Peyer's patch (tissue), 4 donors: ENCODE measurements at places on chromosomes 4 and X. TPM values are rescaled to one million over a fixed set of nuclear protein-coding genes. Genes with fewer than 3 reads are reported as not detected.
A peak's percentile ranks its signal among the peaks of the same experiment; 100 is the strongest.

GRCh38 chrX:15214588-15214987, 55.3 kb downstream of the ASB9 start:
- no peaks in the 10 kb centered on the region for H3K36me3 ChIP-seq
- no peak overlapping the region for H3K4me3 ChIP-seq
- H3K27me3 ChIP-seq, result no peaks in the 10 kb centered on the region
- DNase-seq, result no peak
- no peaks in the 10 kb centered on the region for H3K4me1 ChIP-seq
- H3K27ac ChIP-seq, result no peak overlapping the region

DNA sequence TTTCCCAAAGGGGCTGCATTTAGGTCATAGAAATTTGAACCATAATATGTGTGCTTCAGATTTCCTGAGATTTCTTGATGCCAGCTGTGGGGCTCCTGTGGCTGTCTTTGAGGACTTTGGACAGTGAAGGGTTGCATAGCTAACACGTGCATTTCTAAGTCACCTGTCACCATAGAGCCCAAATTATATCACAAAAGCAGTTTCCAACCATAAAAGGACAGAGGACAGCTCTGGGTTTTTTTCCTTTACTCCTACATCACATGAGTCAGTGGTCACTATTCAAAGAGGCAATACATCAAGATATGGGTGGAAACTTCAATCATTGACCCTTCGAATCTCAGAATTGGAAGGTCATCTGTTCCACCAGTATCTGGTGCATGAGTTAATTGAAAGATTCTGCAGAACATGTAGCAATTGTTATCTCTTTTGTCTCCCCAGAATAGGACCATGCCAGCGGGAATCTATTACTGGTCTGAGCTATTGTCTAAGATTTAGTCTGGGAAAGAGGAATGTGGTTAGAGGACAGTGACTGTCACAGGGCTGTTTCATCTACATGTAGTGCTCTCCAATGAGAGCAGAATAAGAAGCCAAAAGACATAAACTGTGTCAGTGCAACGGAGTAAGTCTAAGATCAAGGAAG, 133.5 kb downstream of the AASDH start:
- no peaks in the 10 kb centered on the region for H3K27me3 ChIP-seq
- H3K36me3 ChIP-seq, result no peaks in the 10 kb centered on the region
- no peak for DNase-seq
- H3K27ac ChIP-seq, result no peak overlapping the region

DNA sequence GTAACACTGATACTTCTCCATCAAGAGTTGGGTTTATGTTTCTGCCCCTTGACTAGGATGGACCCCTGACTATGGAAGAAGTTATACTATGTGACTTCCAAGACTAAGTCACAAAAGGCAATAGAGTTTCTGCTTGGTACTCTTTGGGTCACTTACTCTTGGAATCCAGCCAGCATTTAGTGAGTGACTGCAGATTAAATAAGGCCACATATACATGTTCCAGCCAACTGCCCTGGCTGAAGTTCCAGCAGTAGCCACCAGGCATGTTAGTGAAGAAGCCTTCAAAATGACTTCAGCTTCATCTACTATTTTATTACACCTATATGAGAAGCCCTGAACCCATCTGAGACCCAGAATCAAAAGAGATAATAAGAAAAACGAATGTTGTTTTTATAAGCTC, 524.0 kb downstream of the DMD start:
- no peak for DNase-seq
- no peaks in the 10 kb centered on the region for H3K36me3 ChIP-seq
- no peaks in the 10 kb centered on the region for H3K27me3 ChIP-seq
- no peak overlapping the region for H3K4me3 ChIP-seq
- no peak overlapping the region for H3K27ac ChIP-seq

- no peak overlapping the region for H3K27ac ChIP-seq
- no peaks in the 10 kb centered on the region for H3K4me1 ChIP-seq
- no peaks in the 10 kb centered on the region for H3K27me3 ChIP-seq
- H3K4me3 ChIP-seq, result no peak overlapping the region
- no peaks in the 10 kb centered on the region for H3K36me3 ChIP-seq
- DNase-seq, result no peak
These were observed 231.5 kb upstream of the AGTR2 start for GRCh38 chrX:115939070-115939469.

DNA sequence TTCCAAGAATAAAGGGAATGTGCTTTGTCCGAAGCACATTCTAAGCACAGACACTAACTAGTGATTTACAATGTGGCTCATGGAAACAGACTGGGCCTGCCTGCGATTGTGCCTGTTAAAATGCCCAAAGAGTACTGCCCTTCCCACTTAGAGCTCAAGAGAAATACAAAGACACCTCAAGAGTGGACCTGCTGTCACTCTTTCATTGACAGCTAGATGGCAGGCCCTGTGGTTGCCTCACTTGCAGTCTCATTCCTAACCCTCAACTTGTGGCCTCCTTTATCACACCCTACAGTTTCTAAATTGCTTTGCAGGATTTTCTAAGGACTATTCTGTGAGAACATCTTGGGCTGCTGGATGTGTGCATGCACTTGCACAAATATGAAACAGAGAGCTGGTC, 331.0 kb upstream of the EMCN start:
- no peaks in the 10 kb centered on the region for H3K36me3 ChIP-seq
- no peaks in the 10 kb centered on the region for H3K27me3 ChIP-seq
- no peak overlapping the region for H3K27ac ChIP-seq
- H3K4me1 ChIP-seq, result no peaks in the 10 kb centered on the region
- DNase-seq, result no peak

DNA sequence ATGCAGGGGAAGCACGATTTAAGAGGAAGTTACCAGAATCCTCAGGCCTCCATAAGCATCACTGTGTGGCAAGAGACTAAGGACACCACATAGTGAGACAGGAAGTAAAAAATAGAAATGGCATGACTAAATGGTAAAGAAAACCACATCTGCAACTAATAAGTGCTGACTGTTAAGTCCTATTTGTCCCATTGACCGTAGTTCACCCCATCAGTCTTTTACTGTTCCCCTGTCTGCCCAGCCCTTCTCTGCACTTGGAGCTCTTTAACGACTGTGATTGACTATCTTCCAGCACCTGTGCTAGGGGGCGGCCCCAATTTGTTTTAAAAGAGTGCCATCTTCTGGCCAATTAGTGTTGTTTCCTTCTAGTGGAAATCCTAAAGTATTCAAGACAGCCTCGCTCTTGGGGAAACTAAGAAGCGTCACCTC, 94.2 kb downstream of the MAOA start:
- no peak overlapping the region for H3K4me3 ChIP-seq
- no peaks in the 10 kb centered on the region for H3K4me1 ChIP-seq
- H3K27me3 ChIP-seq, result no peaks in the 10 kb centered on the region
- no peak overlapping the region for H3K27ac ChIP-seq
- peak; percentile 75 for DNase-seq

- no peaks in the 10 kb centered on the region for H3K36me3 ChIP-seq
- H3K4me3 ChIP-seq, result peak overlapping the region; percentile 12
- H3K27ac ChIP-seq, result peak overlapping the region; percentile 75
- H3K27me3 ChIP-seq, result no peaks in the 10 kb centered on the region
These were observed 213.1 kb upstream of the FAT1 start for GRCh38 chr4:186936496-186937375.

Gene VSIG1
- not detected for total RNA-seq

Gene TENM3
- total RNA-seq, result 0.18 TPM

Gene CHST7
- 1.7 TPM for total RNA-seq

Gene ABCG2
- 128 TPM for total RNA-seq

Gene SRPX2
- 66.8 TPM for total RNA-seq

Gene ETDA
- total RNA-seq, result not detected

Gene FAM47E
- total RNA-seq, result 8.4 TPM

Gene OTUD6A
- total RNA-seq, result not detected
